ENCODE measurements at places on chromosomes 2 and 18. TPM values are rescaled to one million over a fixed set of nuclear protein-coding genes. Genes with fewer than 3 reads are reported as not detected.

ALPI gene
- not detected for total RNA-seq

GTF2A1L gene
- total RNA-seq = 0.19 TPM

SOX11 gene
- 12.1 TPM for total RNA-seq

CFC1 gene
- total RNA-seq = not detected

GAREM1 gene
- total RNA-seq = 3.8 TPM

FRZB gene
- total RNA-seq = 1.1 TPM

PLCD4 gene
- 6.6 TPM for total RNA-seq

DNA sequence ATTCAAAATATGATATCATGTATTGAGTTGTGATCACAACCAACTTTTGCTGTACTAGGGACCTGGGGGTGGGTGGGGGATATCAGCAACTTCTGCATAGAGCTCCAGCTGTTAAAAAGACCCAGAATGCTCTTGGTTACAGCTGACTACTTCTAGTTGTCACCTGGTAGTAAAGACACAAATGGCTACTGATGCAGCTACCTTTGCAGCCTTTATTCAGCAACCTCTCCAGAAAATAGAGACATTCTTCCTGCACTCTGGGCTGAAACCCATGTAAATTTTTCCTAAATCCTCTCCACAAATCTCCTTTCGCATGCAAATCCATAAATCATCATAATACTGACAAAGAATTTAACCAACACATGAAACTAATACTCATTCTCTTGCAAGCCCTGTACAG is 238.3 kb downstream of the TCF4 start:
- DNase-seq = no peak

DNA sequence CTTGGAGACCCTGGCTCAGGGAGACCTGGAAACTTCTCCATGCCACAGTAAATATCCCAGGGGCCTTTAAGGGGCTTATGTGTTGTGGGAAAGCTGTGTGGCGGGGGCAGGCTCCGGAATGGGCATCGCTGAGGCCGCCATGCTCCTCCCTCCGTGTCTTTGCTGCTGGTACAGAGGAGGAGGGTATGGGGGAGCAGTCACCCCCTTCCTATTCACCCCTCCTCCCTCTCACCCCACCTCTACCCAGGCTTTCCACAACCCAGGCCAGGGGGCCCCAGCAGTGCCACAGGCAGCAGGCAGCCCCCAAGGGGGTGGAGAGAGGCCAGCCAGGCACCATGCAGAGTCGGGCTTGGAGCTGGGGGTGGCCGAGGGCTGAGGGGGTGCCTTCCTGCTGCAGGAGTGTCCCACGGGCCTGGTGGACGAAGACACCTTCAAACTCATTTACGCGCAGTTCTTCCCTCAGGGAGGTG is 28.0 kb upstream of the FAHD2A start:
- no peak for DNase-seq

GRCh38 chr2:20672201-20672951 is 5.4 kb downstream of the GDF7 start:
- no peak for DNase-seq

Data from LHCN-M2 (cell line).